Transverse colon (tissue), 4 donors: ENCODE measurements at places on chromosomes 6 and 20. TPM values are rescaled to one million over a fixed set of nuclear protein-coding genes. Genes with fewer than 3 reads are reported as not detected.

- no peak for DNase-seq
- no peaks in the 10 kb centered on the region for H3K36me3 ChIP-seq
- no peaks in the 10 kb centered on the region for H3K27me3 ChIP-seq
- H3K4me1 ChIP-seq, result peaks cover 49% of the 10 kb centered on the region
- peak overlapping the region; percentile 71 for H3K27ac ChIP-seq
Observed at GRCh38 chr6:53828215-53828614, 33.4 kb downstream of the LRRC1 start.

- H3K27ac ChIP-seq, result no peak overlapping the region
- H3K4me3 ChIP-seq, result no peak overlapping the region
- no peak for DNase-seq
- H3K36me3 ChIP-seq, result no peaks in the 10 kb centered on the region
- no peaks in the 10 kb centered on the region for H3K27me3 ChIP-seq
- no peaks in the 10 kb centered on the region for H3K4me1 ChIP-seq
Observed at GRCh38 chr6:14281811-14282660, 164.5 kb downstream of the CD83 start.

DNA sequence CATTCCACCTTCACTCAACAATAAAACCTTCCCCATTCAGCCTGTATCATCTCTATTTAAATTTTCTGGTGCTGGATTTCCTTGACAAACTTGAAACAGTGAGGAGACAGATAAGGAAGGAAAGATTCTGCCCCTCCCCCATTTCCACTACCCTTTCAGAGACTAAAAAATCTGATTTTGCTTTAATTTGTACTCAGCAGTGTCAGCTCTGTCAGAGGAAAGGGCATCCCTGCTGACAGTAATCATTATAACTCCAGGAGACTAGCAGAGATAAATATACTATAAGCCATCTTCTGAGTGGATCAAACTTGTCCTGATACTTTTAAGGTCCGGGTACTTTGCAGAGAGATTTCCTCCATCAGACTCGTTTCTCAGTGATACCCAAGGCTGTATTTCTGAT is 155.6 kb downstream of the SAMD5 start:
- H3K27me3 ChIP-seq, result no peaks in the 10 kb centered on the region
- no peaks in the 10 kb centered on the region for H3K4me1 ChIP-seq
- no peak overlapping the region for H3K27ac ChIP-seq
- no peaks in the 10 kb centered on the region for H3K36me3 ChIP-seq

DNA sequence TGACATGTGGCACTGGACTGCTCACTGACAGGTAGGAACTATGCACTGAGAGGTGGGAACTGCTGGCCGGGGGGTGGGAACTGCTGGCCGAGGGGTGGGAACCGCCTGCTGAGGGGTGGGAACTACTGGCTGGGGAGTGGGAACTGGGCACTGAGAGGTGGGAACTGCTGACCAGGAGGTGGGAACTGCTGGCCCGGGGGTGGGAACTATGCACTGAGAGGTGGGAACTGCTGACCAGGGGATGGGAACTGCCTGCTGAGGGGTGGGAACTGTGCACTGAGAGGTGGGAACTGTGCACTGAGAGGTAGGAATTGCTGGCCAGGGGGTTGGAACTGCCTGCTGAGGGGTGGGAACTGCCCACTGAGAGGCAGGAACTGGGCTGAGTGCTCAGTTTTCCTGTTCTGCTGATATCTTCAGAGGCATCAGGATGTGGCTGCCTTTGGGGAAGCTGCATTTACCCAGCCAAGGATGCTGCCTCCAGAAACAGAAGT is 90.2 kb downstream of the THBS2 start:
- no peaks in the 10 kb centered on the region for H3K36me3 ChIP-seq
- H3K4me1 ChIP-seq, result peaks cover 4% of the 10 kb centered on the region
- no peaks in the 10 kb centered on the region for H3K27me3 ChIP-seq
- H3K4me3 ChIP-seq, result no peak overlapping the region

DNA sequence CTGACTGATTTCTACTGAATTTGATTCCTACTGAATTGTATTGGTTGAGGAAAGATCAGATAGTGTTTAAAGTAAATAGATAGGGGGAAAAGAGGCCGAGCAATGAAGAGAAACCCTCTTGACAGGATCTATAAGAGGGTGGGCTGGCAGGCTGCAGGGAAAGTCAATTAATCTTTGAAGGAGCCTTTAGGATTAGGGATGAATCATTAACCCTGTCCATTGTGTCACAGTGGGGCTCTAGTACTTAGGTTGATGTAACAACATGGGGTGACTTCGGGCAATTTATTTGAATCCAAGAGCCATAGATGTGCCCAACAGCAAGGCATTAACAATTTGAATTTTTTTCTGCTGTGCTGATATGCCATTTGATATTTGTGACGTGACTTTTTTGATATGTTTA is 7.5 kb downstream of the RFX6 start:
- H3K4me1 ChIP-seq, result no peaks in the 10 kb centered on the region
- H3K27me3 ChIP-seq, result peaks cover 2% of the 10 kb centered on the region
- H3K36me3 ChIP-seq, result no peaks in the 10 kb centered on the region
- H3K27ac ChIP-seq, result no peak overlapping the region
- no peak for DNase-seq

TAP2 gene
- 36.8 TPM for total RNA-seq

EMILIN3 gene
- total RNA-seq, result 1.1 TPM

MEI4 gene
- not detected for total RNA-seq

SOX12 gene
- 5.0 TPM for total RNA-seq
